ENCODE measurements at places on chromosomes 1 and 21.

DNA sequence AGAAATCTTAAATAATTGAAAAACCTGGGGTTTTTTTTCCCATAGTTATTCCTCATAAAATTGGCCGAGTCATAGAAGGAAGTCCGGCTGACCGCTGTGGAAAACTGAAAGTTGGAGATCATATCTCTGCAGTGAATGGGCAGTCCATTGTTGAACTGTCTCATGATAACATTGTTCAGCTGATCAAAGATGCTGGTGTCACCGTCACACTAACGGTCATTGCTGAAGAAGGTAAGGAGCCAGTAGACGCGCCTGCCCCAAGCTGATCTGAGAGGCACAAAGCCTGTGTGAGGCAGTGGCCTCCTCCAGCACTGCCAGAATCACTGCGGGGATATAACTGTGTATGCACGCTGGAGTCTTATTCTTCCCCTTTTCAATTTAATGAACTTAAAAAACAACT, 100.3 kb downstream of the PHTF1 start:
- DNase-seq, result no peak

DNA sequence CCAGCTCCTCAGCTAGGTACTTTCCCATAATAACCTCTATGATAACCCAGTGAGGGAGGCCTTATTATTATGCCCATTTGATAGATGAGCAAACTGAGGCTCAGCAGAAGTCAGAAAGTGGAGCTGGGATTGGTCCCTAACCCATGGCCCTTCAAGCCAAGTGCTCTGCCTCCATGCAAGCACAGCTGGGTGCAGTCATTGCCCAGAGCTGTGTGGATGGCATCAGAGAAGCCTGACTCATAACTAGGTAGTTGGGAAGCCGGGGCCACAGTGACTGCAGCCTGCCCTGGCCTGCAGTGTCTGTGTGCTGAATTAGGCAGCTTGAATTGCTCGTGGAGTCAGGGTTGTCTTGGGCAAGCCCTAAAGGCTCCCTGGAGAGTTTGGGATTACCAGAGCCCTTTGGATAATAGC, 89.9 kb upstream of the SLC2A1 start:
- no peak for DNase-seq

DNA sequence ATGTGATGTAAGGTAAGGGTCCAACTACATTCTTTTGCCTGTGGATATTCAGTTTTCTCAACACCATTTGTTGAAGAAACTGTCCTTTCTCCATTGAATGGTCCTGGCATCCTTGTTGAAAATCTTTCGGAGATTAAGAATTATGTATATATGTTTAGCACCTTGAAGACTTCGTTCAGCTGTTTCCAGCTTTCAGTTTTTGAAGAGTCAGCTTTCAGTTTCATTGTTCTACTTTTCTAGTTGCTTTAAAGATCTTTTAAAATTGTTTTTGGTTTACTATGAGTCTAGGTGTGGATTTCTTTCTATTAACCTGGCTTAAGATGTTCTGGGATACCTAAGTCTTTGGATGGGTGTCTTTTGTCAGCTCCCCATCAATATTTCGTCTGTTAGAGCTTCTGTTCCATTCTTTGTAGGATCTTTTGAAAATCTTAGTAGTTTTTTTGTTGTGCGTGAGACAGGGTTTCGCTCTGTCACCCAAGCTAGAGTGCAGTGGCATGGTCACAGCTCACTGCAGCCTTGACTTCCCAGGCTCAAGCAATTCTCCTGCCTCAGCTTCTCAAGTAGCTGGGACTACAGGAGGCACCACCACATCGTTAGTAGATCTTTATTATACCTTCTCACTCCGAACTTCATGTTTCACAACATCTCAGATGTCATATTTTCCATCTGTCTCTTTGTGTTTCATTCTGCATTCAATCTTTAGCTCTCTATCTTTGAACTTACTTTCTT, 353.5 kb upstream of the B3GALT2 start:
- DNase-seq, result no peak

DNA sequence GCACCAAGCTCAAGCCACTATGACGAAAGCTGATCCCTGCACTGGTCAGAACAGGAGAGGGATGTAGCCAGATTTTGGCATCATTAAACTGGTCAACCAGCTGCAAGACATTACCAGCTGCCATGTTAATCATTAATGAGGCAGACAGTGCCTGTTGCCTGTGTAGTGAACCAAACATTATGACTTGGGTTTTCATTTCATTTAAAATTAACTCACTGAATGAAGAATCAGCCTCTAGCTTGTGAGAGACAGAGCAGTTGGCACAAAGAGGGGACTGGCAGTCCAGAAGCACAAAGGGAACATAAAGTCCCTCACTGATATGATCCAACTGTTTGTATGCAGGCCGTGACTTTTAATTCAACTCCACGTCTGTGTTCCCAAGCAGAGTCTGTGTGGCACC, 318.9 kb downstream of the SEC16B start:
- no peak for DNase-seq

GRCh38 chr1:116515702-116516101, 55.1 kb downstream of the CD58 start:
- no peak for DNase-seq

GRCh38 chr1:190168893-190169280, 308.8 kb downstream of the BRINP3 start:
- DNase-seq, result no peak

DNA sequence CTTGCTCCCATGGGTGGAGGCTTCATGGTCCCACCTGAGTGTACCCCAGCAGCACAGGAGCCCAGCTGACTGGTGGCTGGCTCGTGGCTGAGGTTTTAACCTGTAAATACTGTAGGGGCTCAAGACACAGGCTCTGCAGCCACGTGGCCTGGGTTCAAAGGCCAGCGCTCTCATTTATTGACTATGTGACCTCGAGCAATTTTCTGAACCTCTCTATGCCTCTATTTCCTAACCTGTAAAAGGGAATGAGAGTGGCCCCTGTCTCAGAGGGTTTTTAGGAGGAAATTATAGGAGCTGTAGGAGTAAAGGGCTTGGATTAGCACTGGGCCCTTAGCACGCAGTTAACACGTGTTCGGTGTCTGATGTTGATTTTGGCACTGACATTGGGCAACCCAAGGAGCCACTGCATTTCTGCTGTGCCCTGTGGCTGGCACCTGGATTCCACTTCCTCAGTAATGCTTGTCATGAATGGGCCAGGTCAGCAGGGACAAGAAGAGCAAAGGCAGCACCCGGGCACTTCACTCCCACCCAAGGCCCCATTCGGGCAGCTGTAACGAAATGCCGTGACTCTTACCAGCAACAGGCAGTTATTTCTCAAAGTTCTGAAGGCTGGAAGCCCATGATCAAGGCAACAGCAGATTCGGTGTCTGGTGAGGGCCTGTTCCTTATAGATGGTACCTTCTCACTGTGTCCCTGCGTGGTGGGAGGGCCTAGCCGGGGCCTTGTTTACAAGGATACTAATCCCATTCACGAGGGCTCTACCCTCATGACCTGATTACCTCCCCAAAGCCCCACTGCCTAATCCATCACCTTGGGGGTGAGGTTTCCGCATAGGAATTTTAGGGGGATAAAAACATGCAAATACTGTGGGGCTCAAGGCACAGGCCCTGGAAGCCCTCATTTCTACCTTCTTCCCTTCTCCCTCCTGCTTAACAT, 25.2 kb downstream of the ARHGEF10L start:
- DNase-seq, result peak; percentile 73

GRCh38 chr1:161054232-161054631, 8.5 kb upstream of the USF1 start:
- DNase-seq, result peak; percentile 35

GRCh38 chr1:209772126-209772525, 12.2 kb downstream of the C1orf74 start:
- DNase-seq, result no peak

DNA sequence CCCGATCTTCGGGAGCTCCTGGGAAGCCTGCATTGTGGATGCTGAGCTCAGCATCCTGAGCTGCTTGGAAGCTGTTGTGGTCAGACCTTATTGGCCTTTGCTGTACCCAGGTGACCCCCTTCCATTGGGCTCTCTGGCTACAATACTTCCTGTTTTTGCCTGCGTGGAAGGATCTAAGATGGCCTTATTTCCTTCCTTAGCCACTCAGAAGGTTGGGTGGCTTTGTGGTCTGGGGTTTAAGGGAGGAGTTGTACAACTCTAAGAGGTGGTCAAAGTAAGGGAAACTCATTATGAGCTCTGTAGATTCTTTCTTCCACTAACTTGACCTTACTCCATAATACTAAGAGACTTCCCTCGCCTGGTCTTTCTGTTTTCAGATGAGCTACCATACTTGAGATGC, 17.7 kb downstream of the PFKFB2 start:
- DNase-seq, result no peak

- no peak for DNase-seq
Observed at GRCh38 chr1:200143347-200143746, 115.8 kb downstream of the NR5A2 start.

- no peak for DNase-seq
Observed at GRCh38 chr1:110585481-110585880, 20.7 kb downstream of the KCNA2 start.

- no peak for DNase-seq
Observed at GRCh38 chr1:101357444-101357986, 120.7 kb downstream of the S1PR1 start.

DNA sequence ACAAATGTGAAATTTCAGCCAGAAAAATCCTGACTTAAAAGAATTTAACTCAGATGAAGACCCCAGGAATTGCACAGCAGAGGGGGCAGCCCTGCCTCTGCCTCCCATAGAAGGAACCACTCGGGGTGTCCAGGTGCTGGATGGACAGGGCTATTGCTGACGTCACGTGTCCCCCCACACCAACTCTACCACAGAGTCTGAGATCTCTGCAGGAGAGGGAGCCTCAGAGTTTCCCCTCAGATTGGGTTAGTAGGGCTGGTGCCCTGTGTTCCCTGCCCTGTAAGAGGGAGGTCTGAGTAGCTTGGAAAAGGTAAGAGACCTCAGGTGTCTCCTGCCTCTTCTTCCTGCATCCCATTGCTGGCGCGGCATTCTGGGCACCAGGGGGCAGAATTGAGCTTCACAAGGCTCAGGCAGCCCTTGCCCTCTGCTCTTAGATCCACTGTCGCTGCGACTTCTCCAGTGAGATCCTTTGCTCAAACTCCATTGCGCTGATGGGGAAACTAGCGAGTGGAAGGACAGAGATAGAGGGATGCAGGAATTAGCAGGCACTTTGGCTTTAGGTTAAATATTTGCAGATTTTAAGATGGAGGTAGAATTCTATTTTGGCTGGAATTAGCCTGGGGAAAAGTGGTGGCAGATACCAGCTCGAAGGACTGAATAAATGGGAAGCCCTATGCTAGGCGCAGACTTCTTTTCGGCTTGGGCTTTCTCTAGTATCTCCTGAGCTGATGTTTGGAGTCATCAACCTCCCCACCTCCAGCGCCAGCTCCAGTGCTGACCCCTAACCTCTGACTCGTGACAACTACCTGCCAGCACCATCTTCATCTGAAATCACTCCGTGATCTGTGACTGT, 42.8 kb upstream of the DMBX1 start:
- peak; percentile 83 for DNase-seq

DNA sequence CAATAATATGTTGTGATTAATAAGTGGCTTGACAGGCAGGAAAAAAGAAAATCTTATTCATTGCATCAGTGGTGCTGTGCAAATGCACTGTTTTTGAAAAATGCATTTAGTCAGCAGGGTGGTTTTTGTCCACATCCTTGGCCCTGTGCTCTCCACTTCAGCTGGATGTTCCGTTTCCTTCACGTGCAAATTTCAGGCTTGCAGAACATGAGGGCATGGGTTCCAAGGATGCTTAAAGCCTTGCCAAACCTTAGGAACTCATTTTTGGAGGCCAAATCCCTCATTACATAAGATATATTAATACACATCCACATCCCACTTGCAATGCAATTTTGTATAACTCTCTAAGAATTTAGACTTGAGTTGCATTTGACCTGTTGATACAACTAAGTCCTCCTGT, 410.1 kb downstream of the PRDM2 start:
- no peak for DNase-seq

DNA sequence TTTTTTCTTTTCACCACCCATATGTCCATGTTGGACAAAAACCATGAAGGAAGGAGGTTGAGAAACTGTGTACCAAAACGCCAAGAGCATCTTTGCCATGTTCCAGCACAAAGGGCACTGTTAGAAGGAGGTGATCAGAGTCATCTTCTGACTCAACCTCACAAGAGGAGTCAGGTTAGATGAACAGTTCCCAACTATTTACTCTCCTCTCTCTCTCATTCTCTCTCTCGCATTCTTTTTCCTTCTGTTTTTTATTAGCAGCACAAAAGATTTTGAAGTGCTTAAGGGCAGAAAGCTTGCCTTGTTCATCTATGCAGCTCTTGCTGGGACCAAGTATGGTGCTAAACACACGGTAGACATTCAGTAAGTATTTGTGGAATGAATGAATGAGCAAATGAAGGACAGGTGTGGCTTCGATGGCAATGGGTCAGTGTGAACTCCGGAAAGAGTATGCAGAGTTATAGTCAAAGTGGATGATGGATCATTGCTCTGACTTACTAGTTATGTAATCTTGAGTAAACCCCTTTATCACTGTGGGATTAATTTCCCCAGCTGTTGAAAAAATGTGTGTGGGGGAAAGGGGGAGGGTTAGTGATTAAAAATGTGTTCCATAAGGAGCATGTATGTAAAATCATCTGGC, 33.9 kb downstream of the DDR2 start:
- DNase-seq, result no peak

- DNase-seq, result no peak
Observed at GRCh38 chr1:199978408-199978940, 49.0 kb upstream of the NR5A2 start.

- DNase-seq, result no peak
Observed at GRCh38 chr1:4322881-4323280, 331.5 kb upstream of the AJAP1 start.

GRCh38 chr1:226598455-226598849, 49.9 kb downstream of the STUM start:
- peak; percentile 20 for DNase-seq

DNA sequence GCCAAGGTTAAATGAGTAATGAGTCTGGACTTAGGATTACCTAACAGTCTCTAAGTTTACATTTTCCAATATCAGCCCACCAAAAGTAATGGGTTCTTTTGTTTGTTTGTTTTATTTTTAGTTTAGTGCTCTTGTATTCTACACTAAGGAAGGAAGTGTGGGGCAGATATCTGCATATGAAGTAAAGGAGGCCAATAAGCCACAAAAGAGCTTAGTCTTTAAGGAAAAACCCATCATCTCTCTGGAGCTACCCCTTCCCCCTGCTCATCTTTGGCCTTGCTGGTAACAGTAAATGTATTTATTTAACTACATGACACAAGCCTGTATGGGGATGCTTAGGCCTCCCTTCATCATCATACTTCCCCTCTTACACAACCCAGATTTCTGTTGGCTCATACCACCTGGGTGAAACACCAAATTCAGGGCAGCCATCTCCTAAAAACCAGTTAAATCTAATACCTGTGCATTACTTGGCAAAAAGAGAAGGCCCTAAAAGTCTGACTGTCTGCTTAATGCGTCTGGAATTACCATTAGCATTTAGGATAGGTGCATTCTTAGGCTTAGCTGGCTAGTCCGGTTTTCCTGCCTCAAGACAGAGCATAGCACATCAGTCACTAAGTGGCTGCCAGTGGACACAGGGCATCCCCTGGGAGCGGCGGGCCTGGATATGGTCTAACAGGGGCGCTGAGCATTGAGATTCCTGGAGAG, 96.8 kb upstream of the ADGRL2 start:
- no peak for DNase-seq

All from aorta (tissue), 5 donors.